ENCODE measurements at places on chromosomes 3 and 15. TPM values are rescaled to one million over a fixed set of nuclear protein-coding genes. Genes with fewer than 3 reads are reported as not detected.

GRCh38 chr3:54999159-54999558 lies 71.3 kb upstream of the LRTM1 start:
- DNase-seq: peak; percentile 90

- DNase-seq: no peak
These were observed 6.2 kb upstream of the THRB start for GRCh38 chr3:24500806-24501205.

ADGRG7 gene
- total RNA-seq: not detected

RFX7 gene
- total RNA-seq: 5.0 TPM

GRCh38 chr15:59548501-59549226 lies 62.9 kb upstream of the GCNT3 start:
- no peak for DNase-seq

GRCh38 chr3:123743121-123743520 lies 141.0 kb downstream of the MYLK start:
- no peak for DNase-seq

- no peak for DNase-seq
These were observed 8.4 kb upstream of the MINDY2 start for GRCh38 chr15:58762731-58763130.

DNA sequence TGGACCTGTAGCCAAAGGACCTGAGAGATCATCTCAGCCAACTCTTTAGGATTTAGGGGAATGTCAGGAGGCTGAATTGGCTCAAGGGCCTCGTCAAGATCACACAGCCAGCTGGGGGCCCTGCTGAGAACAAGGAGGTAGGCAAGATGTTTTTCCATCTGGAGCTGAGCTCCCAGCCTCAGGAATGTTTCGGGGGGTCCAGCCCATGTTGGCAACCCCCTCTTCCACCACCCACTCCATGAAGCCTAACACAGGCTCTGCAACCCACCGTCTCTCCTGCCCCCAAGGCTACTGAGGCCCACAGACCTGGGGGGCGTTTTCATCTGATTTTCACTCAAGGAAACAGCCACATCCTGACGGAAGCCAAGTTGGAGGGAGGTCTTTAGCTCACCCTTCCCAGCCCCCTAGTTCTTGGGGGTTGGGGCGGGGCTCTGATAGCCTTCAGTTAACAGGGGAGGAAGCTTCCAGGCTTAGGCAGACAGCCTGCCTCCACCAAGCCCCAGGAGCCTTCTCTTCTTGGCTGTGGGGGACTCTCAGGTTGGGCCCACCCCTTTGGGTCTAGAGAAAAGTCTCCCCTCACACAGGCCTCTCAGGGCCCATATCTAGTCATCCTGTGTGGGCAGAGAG lies 48.8 kb downstream of the EPHB3 start:
- DNase-seq: no peak

DNA sequence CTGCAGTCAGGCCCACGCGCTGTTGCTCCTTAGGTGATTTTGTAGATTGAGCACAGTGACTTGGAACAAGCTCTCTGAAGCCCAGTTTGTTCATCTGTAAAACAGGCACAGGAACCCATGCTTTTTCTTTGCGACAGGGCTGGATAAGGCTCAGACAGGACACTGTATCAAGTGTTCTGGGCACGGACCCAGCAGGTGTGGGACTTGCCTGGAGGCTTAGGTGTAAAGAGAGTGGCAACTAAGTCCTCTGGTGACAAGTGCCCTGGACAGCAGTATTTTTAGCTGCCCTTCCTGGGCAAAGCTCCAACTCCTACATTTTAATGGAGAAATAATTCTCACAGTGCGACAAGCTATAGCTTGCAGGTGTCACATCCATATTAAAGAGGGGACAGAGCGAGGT lies 32.2 kb downstream of the CD276 start:
- DNase-seq: no peak

CELSR3 gene
- total RNA-seq: 5.2 TPM

SST gene
- total RNA-seq: 0.94 TPM

DNA sequence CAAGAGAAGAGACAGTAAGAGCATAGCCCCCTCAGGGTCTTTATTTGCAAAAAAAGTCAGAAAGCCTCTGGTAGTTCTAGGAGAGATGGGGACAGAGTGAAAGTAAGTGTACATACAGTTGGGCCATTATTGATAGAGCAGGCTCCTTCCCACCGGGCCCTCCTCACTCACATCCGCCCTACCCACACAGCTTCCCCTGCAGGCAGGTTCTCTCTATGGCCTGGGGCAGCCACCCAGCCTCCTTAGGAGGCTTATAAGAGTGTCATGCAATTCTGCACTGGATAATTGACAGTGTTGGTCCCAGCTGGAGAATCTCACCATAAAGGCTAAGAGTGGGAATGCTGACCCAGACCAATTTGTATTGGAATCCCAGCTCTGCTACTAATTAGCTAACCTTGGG lies 49.5 kb downstream of the SLC30A4 start:
- DNase-seq: no peak

DNA sequence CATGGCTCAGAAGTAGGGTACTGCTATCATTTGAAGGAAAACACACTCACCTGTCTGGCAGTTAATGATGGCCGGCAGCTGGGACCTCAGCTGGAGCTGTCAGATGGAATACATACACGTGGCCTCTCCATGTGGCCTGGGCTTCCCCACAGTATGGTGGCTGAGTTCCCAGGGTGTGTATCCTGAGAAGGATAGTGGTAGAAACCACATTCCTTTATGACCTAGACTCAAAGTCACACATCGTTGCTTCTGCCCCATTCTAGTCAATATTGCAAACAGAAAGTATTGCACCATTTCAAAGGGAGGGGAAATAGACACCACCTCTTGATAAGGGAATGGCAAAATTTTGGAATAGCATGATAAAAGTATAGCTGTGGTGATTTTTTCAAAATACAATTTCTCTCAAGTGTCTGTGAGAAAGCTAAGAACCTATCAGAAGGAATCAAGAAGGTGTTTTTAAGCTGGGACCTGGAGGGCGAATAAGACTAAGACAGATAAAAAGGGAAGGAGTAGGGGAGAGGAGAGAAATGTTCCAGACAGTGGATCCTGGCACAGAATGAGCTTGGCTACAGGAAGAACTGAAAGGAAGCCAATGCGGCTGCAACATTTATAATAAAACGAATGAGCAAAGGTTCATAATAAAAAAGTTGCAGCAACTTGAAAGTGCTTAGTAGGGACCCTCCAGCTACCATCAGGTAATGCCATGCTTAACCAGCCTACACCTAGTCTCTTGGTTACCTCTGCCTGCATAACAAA lies 40.1 kb upstream of the GALNT15 start:
- no peak for DNase-seq

DNA sequence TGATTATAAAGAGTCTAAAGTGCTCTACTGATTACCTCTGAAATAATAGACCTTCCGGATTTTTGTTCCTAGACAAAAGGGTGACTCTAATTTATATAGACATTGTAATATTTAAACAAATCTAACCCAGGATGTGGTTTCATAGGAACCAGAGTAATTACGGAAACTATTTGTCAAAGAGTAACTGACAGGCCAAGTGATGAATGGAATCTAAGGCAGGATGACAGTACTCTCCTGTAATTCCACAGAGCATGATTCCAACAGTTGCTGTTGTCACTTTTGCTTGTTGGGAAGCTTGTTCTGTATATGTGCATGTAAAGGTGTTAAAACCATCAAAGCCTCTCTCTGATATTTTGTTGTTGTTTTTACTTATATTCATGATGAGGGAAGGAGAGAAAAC lies 1141.0 kb downstream of the IGSF11 start:
- peak; percentile 50 for DNase-seq

- no peak for DNase-seq
These were observed 101.1 kb downstream of the RPLP1 start for GRCh38 chr15:69553686-69554085.

TGM5 gene
- not detected for total RNA-seq

PPP1R2 gene
- total RNA-seq: 96.3 TPM

GRCh38 chr3:159818997-159819500 lies 169.6 kb upstream of the IL12A start:
- DNase-seq: no peak

CD276 gene
- total RNA-seq: 92.9 TPM

DNA sequence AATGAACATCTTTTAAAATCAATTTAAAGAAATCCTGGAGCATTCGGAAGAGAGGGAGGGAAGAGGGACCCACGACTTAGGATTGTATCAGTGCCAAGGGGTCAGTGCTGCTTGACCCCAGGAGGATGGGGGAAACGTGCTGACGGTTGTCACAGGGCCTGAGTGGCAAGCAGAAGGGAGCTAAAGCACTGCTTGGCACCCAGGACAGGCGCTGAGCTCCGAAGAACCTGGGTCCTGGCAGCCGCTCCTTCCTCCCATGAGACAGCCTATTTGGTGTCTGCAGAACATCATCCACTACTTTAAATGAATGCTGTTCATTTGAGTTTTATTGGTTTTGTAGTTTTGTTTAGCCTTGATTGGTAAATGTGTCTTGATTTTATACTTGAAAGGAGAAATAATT lies 54.5 kb downstream of the RGMA start:
- no peak for DNase-seq

SUSD5 gene
- 0.98 TPM for total RNA-seq

ILDR1 gene
- not detected for total RNA-seq

DNA sequence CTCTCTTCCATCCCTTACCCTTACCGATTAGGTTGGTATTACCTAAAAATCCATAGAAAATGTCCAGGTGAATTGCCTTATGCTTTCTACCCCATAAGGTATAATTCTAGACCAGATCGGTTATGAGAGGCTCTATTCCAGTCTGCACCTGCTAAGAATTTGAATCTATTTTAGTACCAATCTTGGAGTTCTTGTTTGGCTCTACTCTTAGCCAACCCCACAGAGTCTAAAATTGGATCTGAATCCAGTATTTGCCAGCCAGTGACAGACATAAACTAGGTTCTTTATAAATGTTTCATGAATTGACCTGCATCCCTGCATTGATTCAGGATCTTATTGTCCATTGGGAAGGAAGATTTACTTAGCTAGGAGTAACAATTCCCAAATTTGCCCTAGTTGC lies 6.5 kb downstream of the KLHL24 start:
- no peak for DNase-seq

- no peak for DNase-seq
These were observed 14.4 kb upstream of the MUC4 start for GRCh38 chr3:195825857-195826804.

DNA sequence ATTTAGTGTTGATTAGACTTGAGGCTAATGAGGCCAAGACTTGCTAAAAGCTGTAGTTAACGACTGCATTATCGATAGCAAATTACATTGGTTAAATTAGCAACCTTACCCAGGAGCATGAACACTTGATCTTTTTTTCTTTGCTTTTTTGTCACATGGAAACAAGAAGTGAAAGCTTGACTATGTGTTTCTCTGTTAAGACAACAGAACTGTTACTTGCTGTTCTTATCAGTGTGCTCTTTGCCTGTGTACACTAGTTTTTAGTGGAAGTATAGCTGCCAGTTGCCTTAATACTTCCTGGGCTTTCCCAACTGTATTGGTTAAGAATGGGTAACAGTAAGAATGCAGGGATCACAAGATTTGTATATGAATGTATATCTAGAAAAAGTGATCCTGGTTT lies 625.5 kb downstream of the NAALADL2 start:
- no peak for DNase-seq

DNA sequence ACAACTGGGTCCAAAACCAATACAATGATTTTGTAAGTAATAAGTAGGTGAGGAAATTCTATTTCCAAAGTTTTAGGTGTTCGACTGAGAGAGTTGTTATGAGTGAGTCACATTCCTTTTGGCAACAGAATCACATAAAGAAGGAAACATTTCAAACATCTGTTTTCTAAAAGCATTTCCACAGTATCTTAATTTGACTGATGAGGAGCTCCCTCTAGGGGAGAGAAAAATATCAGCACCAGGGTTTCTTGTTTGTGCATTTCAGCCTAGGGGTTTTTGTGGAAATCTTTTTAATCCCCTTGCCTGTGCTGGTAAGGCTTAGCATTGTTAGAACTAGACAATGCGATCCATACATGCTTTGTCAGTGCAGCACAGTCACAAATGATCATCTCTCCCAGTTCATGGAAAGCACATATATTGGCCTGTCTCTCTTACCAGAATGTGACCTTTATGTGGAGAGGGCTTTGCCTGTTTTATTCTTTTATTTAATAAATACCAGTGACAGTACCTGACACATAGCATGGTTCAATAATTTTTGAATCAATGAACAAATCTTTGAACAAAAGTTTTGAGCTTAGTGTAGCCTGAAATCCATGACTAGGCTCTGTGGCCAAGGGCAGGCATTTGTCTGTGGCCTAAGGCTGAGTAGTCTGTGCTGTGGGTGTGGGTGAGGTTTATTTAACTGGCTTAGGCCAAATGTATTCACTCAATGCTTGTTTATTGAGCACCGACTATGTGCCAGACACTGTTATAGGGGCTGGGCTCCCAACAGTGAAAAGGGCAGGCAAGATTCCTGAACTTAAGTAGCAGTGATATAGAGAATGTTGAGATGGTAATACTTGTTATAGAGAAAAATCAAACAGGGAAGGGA lies 21.1 kb upstream of the IQCF6 start:
- peak; percentile 58 for DNase-seq

DNA sequence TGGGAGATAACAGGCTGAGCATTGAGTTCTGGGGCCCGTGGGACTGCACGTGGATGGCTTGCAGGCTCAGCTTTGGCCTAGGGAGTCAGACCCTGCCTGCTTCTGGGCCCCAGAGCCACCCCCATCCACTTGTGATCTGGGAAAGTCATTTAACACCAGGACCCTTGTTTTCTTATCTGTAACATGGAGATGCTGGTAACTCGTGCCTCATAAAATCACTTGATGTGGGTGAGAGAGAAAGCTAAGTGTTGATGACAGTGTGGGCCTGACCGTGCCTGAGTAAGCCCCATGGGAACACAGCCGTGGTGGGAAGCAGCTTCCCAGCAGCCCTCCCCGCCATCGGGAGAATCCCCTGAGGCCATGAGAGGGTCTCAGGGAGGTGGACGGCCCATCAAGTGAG lies 378.1 kb downstream of the GABRB3 start:
- no peak for DNase-seq

AGTR1 gene
- not detected for total RNA-seq

CELF6 gene
- total RNA-seq: not detected

IL17RC gene
- total RNA-seq: 29.5 TPM

DNA sequence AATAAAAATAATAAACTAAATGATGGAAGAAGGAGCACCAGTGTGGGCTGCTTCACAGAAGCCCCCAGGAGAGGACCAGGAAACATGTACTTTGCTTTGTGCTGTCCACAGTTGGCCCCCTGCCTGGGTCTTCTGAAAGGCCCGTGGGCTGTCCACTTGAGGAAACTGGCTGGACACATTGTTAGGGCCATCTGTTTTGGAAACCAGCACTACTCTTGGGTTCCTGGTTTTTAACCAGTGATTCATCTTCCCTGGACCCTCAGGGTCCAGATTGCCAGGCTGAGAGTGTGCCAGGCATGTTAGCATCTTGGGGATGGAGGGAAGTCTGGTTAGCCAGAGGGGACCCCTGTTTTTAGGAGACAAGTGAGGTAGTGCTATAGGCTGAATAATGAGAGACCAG lies 297.2 kb upstream of the C2CD4B start:
- peak; percentile 41 for DNase-seq

- no peak for DNase-seq
These were observed 15.4 kb upstream of the CASR start for GRCh38 chr3:122168044-122168443.

- DNase-seq: peak; percentile 84
These were observed 2.2 kb upstream of the UCN2 start for GRCh38 chr3:48565591-48566400.
